ENCODE measurements at places on chromosomes 7 and 10.

GRCh38 chr7:149443523-149443922, 17.3 kb downstream of the ZNF777 start:
- DNase-seq: no peak

- no peak for DNase-seq
These were observed 698.6 kb downstream of the CCSER2 start for GRCh38 chr10:85026878-85027467.

- DNase-seq: peak; percentile 87
These were observed 24.9 kb downstream of the RGR start for GRCh38 chr10:84269773-84270172.

GRCh38 chr7:83547526-83547925, 101.4 kb downstream of the SEMA3E start:
- peak; percentile 24 for DNase-seq

- DNase-seq: peak; percentile 37
These were observed 1.3 kb upstream of the GFRA1 start for GRCh38 chr10:116274064-116274904.

- DNase-seq: no peak
These were observed 192.5 kb downstream of the EBF3 start for GRCh38 chr10:129771576-129771975.

DNA sequence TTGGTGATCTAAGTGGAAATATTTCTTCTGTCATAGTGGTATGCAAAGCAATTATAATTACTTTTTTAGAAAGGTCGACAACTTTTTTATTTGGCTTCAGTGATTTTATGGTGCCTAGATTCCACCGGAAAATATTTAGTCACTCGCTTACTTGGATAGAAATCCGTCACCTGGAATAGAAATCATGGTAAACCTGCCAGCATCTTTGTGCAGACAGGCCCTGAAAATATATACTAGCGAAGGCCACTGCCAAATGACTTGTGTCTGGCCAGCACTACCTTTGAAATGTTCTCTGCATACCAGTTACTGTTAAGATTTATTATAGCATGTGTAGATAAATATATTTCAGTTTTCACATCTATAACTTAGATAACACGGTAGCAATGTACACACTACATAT, 226.4 kb downstream of the AGMO start:
- no peak for DNase-seq

- peak; percentile 68 for DNase-seq
These were observed 169.7 kb upstream of the PHYHIPL start for GRCh38 chr10:59006511-59007306.

DNA sequence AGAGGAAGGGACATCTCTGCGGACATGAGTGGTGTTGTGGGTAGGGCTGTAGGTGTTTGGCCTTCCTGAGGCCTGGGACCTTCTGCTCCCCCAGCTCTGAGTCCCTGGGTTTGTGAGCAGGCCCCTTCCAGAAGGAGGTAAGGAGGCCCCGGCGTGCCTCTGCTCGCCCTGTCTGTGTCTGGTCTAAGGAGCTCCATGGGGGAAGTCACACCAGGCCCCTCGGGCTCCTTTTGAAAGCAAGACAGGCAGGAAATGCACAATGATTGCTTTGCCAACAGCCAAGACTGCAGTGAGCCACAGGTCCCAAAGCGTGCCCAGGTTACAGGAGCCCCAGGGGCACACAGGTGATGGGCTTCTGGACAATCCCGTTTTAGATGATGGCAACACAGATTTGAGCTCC, 89.5 kb downstream of the FAM53B start:
- no peak for DNase-seq

GRCh38 chr10:128950159-128950915, 516.7 kb upstream of the MGMT start:
- no peak for DNase-seq

DNA sequence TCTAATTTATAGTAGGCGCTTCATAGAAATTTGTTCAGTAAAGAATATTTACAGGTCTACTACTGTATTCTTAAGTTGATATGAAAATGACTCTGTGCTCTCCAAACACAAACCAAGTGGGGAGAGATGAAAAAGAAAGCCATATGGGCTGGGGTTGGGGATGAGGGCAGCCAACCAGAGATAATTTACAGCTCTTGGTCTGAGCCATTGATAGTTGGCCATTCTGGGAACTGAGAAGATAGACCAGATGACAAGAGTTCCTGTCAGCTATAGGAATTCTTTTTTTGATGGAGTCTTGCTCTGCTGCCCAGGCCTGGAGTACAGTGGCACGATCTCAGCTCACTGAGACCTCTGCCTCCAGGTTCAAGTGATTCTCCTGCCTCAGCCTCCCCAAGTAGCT, 57.4 kb downstream of the LAMB4 start:
- DNase-seq: no peak

Data from AG10803 (cell line).